ENCODE measurements at places on chromosomes 2 and 18.
A peak's percentile ranks its signal among the peaks of the same experiment; 100 is the strongest.

- no peak for DNase-seq
Observed at GRCh38 chr18:11983592-11983991, 2.3 kb downstream of the IMPA2 start.

GRCh38 chr2:134718817-134719814, at the start of gene TMEM163:
TSS of gene TMEM163 (minus strand) at chr2:134719000.
- DNase-seq, result peak; percentile 24

- DNase-seq, result no peak
Observed at GRCh38 chr2:127471286-127471988, 53.2 kb downstream of the PROC start.

GRCh38 chr18:21074336-21075323, 37.0 kb downstream of the ROCK1 start:
- DNase-seq, result no peak

- no peak for DNase-seq
Observed at GRCh38 chr2:48711343-48711742, 44.2 kb downstream of the LHCGR start.

GRCh38 chr2:458425-458815, 170.5 kb upstream of the ALKAL2 start:
- DNase-seq, result no peak

DNA sequence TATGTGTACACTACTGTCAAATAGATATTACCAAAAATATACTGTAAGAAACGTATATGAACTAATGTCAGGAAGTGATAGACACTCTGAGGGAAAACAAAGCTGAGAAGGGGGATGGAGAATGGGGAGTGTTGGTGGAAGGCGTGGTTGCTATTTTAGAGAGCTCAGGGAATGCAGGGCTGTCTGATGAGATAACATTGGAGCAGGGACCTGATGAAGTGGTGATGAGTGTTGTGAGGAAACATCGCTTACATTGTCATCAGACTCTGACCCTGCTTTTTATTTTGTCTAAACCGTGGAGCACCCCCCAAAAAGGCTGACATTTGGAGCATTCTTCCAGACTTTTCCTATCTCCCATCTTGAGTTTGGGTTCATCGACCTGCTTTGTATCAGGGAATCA, 194.7 kb downstream of the LTBP1 start:
- no peak for DNase-seq

GRCh38 chr18:8215741-8216140, 393.5 kb upstream of the RAB12 start:
- DNase-seq, result no peak
